Activated T-helper 1 cell treated with anti-CD3 and anti-CD28 coated beads, Interleukin-2, amount 50 U/mL, for 16 hours (primary cell): ENCODE measurements at places on chromosomes 16 and 17.

DNA sequence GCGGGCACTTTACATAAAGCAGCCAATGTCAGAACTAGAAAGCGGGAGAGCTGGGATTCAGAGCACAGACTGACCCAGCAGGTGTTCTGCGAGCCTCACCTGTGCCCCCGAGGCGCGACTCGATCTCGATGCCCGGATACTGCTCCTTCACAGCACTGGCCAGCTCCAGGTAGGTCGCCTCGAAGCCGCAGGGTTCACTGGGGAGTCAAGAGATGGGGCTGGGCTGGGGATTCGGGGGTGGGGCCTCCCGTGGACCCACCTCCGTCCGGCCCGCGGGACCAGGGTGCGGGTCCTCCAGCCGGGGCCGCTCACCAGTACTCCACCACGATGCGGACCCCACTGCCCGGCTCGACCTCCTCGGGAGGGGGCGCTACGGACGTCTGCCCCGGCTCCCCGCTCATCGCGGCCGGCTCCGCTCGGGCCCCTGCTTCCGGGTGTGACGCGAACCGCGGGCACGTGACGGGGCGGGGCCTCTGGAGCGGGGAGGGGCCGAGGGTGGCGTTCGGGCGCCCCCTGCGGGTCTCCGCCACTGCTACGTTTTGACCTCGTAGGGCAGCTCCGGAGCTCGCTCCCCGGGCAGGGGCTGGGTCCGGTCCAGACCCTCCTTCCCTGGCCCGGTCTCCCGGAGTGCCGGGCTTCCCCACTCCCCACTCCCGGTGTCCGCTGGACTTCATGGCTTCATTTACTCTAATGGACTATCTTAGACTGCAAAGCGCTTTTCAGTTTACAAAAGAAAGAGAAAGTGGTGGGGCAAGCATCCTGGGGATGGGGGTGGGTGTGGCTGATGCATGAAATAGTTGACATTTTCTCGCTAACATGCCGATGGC lies at the start of gene MIEN1:
Gene MIEN1 (minus strand): TSS at position 438 of the 827 bp plus-strand sequence. CDS start 37 bp downstream, at position 401.
- DNase-seq, result peak; percentile 94

- no peak for DNase-seq
Measured at GRCh38 chr16:1933097-1933661, 9.8 kb downstream of the MSRB1 start.

- peak; percentile 36 for DNase-seq
Measured at GRCh38 chr17:78842881-78843565, 2.4 kb upstream of the USP36 start.

DNA sequence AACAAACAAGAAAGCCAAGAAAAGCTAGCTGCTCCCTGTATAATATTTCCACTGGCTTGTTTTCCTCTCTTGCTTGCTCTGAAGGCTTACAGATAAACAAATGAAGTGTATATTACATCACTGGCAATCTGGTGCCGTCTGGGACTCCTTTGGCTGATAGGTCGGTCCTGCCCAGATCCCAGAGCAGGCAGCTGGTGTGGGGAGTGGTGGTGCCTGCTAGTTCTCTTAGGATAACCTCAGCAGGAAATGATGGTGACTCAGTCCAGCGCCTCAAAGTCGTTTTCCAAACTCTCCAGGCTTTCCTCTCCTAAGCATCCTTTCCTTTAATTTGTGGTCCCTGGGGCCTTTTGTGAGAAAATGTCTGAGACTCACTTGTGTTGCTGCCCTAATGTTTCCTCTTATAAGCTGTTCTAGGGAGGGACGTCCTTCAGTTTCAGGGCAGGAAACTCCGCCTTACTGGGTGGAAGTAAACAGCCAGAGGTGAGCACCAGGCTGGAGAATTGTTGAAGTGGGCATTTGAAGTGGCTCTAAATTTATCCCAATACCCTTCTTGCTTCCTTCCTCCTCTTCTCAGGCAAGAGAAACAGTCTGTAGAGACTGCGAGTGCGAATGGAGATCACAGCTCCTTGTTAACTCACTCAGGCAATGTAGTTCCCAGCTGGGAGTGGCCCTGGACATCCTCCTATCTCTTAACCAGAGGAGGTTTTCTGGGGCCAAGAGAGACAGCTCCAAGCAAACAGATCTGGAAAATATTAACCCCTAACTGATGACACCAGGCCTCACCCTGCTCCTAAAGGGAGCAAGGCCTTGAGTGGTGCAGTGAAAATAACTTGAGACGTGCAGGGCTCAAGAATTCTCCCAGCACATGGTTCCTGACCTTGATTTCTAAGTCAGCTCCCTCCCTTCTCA lies 34.9 kb downstream of the CD300LF start:
- no peak for DNase-seq

GRCh38 chr17:72970797-72971196 lies 121.7 kb downstream of the SLC39A11 start:
- no peak for DNase-seq

GRCh38 chr17:80476877-80477646 lies 655 bp upstream of the NPTX1 start:
- no peak for DNase-seq

DNA sequence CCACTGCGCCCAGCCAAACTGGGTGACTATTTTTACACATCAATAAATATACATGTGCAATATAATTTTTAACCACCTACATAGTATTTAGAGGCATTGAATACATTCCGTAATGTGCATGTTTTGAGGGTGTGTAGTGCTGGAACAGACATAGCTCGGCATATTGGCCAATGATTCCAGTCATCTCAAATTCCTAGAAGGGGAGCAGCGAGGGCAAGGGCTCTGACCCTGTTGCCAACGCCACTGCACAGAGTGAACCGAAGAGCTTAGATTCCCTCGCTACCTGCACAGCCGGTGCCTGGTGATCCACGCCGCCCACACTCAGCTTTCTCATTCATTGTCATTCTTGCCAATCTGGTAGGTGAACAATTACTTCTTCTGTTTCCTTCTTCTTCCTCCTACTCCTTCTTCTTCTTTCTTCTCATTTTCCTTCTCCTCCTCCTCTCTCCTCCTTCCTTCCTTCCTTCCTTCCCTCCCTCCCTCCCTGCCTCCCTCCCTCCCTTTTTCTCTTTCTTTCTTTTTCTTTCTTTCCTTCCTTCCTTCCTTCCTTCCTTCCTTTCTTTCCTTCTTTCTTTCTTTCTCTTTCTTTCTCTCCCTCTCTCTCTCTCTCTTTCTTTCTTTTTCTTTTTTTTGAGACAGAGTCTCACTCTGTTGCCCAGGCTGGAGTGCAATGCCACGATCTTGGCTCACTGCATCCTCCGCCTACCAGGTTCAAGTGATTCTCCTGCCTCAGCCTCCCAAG lies 26.3 kb upstream of the ATP2A3 start:
- DNase-seq, result no peak

DNA sequence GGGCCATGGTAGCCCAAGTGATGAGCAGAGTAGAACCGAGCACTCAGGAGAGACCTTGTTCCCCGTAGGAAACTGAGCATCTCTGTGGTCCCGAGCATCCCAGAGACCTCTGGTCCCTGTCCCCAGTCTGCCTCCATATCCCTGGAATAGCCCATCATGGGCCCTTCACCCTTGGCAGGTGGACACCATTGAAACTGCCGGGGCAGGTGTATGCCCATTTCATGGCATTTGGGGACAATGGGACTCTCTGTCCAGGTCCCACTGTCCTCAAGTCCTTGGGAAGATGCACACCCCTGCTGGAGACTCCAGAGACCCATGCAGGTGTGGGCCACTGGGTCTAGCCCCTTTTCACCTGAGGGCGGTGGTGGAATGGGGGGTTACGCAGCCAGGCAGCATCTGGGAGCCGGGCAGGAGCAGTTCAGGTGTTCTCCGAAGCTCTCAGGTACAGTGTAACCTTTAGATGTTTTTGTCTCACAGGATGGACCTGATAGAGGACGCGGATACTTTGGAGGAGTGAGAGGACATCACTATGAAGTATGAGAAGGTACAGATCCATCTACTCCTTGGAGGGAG lies 75.9 kb downstream of the GOSR1 start:
- DNase-seq, result no peak

DNA sequence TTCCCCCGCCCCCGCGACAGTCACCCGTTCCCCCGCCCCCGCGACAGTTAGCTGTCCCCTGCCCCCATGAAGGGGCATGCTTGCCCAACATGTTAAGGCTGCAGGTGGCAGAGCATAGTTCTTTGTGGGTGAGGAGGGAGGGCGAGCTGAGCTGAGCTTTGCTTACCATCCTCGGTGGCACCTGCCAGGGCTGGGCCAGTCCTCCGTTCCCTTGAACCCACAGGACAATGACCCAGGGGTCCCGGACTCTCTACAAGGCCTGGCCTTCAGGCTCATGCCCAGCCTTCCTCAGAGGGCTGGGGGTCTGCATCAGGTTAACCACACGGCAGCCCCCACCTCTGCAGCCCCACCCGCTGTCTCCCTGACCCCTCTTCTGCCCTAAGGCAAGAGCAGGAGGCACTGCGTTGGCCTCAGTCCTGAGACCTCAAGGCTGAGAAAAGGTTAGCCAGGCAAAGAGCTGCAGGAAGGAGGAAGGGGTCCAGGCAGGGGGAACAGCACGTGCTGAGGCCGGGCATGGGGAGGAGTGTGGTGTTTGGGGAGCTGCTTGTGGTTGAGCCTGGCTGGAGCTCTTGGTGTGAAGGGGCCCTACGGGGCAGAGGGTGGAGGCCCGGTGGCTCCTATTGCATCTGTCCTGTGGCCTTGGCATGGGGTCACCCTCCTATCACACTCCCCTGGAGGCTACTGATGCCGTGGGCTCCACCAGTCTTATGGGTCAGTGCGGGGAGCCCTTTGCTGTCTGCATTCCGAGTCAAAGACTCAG lies 11.4 kb upstream of the DOC2B start:
- no peak for DNase-seq

DNA sequence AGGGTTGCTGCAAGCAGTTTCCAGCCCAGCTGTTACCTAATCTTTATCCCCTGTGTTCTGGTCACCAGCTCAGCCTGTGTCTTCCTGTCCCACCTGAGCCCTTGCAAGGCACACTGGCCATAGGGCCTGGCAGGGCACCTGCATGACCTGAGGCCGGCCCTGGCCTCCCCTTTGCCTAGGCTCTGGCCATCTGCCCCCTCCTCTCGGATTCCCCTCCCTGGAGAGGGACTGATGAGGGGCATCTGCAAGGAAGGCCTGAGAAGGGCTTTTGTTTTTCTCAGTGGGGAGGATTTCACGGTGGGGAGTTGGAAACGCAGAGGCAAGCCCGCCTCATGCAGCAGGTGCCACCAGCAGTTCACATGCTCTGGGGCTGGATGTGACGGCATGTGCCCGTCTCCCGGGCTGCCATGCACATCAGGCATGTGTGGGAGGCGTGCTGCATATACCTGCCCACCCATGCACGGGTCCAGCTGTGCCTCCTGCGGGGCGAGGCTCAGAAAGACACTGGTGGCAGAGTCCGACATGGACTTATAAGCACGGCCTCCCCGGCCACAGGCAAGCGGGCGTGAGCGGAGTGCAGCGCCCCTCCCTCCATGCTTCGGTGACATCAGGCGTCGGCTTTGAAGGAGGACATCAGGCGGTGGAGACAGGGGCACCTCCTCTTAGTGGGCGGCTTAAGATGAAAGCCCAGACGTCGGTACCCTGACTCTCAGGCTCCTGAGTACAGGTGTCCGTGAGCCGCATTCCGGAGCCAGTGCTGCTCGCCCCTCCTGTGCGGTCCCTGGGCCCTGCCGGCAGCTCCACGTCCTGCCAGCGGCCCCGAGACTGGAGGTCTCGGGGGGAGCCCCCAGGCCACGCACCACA lies 16.5 kb downstream of the ASPSCR1 start:
- DNase-seq, result no peak

DNA sequence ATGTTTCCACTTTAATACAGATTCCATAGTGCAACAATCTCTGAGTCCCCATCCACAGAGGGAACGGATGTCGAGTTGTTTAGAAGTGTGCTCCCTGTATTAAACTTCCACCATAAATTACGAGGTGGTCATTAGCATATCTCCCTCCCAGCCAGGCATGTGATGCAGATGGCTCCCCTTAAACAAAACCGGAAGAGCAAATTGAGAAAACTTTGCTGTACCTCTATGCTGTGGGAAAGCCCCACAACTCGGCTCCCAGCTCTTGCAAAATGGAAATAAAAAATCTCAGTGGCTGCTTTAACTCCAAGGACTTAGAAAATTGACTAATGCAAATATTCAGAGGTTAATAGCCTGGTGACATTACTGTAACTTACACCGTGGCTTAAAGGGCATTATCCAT lies 290.9 kb downstream of the MAF start:
- DNase-seq, result no peak

GRCh38 chr17:29587591-29587990 lies 1.9 kb downstream of the GIT1 start:
- DNase-seq, result no peak

DNA sequence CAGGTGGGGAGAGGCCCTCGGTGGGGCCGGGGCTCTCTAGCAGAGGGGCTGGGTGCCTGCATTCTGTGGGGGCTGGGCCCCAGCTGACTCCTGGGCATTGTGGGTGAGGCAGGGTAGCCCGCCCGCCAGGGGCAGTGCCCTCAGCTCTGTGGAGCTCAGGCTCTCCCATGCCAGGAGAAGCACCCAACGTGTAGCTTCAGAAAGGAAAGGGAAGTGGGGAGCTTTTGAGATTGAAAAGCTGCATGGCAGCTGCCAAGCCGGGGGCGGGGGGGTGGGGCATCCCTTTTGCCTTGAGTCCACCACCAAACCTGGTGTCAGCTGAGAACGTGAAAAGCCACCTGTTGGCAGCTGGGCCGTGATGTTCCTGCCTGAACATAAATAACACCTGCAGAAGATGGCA lies 192.1 kb upstream of the CIBAR2 start:
- no peak for DNase-seq

- DNase-seq, result no peak
Measured at GRCh38 chr17:40071313-40072039, 8.7 kb downstream of the THRA start.

GRCh38 chr17:56913000-56913311 lies 893 bp downstream of the TRIM25 start:
- no peak for DNase-seq

GRCh38 chr16:27506771-27507170 lies 42.9 kb downstream of the GTF3C1 start:
- no peak for DNase-seq

- no peak for DNase-seq
Measured at GRCh38 chr16:30619638-30620037, 9.4 kb upstream of the ZNF689 start.

DNA sequence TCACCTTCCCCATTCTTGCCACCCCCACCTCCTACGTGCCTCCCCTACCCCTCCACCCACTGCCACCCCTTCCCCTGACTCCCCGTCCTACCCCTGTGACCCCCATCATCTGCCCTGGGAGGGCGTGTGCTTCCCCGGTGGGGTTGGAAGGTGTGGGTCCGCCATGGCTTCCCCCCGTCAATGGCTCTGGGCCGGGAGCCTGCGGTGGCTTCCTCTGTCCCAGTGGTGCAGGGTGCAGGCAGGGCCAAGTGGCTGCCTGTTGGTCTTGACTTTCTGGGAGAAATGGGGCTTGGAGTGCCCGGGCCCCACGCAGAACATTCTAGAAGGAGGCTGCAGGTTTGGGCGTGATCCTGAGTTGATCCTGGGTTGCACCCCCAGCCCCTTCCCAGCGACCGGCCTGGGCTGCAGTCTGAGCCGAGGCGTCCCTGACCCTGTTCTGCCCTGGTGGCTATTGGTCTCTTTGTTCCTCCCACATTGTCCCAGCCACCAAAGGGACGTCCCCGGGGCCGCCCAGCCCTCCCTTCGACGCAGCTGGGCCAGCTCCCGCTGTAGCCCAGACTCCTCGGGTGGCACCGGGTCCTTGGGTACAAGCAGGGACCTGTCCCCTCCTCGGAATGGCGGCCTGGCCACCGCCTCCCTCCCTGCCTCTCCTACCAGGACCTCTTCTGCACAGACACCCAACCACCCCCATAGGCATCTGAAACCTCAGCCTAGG lies 25.7 kb downstream of the GSE1 start:
- no peak for DNase-seq
